ENCODE measurements at places on chromosomes 6 and 20.

GRCh38 chr20:5357946-5358345 lies 41.2 kb upstream of the PROKR2 start:
- no peak for DNase-seq

DNA sequence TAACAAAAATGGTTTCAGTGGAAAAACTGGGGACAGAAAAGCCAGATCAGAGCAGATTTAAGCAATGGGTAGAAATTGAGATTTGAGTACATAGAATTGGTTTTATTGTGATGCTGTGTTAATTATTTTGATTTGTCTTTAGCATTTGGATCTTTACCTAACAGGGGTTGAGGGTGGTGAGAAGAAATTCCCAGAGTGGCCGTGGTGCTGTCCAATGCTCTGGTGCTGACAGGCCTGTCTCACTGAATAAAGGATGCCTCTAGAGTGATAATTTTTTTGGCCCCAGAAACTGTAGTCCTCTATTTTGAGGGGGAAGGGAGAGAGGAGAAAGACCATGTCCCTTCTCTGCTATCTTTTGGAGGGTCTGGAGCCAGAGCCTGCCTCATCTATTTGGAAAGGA lies 79.1 kb downstream of the LYRM2 start:
- DNase-seq: no peak

DNA sequence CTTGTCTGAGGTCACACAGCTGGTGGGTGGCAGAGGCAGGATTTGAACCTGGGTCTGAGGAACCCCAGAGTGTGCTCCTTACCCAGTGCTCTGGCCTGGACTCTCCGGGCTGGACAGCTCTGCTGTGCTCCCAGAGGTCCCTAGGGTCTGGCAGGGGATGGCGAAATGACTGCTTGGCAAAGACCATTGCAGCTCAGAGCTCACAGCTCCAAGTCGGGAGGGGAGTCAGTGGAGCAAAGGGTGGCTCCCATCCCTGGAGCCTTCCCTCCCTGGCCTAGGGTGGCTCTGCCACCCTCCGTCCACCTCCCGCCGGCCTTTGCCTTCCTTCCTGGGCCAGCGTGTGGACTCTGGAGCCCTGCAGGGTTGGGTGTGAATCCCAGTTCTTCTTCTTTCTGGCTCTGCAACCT lies 17.5 kb downstream of the CEBPB start:
- no peak for DNase-seq

GRCh38 chr6:137136065-137136464 lies 37.4 kb downstream of the IL22RA2 start:
- no peak for DNase-seq

DNA sequence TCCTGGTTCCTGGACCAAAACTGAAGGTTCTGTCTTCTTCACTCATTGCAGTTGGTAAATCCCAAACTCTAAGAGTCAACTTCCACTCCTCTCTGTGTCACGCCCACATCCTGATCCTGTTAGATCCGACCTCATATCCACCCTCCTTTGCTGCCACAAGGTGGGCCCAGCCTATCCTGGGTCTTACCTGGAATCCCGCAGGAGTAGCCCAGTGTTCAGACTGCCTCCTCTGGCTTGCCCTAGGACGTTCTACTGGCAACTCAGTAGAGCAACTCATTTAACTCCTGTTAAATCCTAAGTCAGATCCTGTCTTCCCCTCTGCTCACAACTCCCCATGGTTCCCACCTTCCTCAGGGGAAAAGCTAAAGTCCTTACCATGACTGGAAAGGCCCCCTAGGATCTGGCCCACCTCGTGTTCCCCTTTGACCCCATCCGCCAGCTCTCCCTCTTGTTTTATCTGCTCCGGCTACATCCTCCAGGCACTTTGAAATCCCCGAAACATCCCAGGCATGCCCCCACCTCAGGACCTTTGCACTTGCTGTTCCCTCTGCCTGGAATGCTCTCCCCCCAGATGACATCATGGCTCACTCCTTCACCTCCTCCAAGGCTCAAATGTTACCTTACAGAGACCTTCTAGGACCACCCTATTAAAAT lies 43.9 kb downstream of the TFEB start:
- DNase-seq: no peak

GRCh38 chr6:113318575-113318917 lies 538.6 kb upstream of the MARCKS start:
- peak; percentile 15 for DNase-seq

DNA sequence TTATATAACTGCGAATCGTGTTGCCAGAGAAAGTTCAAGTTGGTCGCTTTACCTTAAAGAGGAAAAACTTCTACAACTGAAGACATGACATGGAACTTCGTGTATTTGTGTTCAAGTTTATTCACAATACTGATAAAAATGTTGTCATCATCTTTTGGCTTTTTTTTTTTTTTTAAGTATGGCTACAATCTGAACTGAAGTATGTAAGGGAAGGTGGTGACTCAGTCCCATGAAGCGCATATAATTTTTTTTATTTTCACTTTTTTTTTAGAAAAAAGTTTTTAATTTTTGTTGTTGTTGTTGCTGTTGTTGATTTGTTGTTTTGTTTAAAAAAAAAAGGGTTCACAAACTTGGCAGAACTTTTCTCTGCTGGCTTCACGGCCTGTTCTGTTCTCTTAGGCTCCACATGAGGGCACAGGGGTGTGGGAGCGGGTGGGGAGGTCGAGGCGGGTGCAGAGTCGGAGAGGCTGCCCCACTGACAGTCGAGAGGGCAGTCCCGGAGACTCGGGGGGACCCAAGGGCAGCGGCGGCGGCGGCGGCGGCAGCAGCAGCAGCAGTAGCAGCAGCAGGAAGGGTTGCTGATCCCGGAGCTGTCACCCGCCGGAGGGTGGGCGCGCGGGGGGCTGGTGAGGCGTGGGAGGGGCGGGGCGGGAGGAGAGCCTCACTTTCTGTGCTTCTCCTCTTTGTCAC lies 17.0 kb downstream of the TFAP2A start:
- DNase-seq: no peak

DNA sequence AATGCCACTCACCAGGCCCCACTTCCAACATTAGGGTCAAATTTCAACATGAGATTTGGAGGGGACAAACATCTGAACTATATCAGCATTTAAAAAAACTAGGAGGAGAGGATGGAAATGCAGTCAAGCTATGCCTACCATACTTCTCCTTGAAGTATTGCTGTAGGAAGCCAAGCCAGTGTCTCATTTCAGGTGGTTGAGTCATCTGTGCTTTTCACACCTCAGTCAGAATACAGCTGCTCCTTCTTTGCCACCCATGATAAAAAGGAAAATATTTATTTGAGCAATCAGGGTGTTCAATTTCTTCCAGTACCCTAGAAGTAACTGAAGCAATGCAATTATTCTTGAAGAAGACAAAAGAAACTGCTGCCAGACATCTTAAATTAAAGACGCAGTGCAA lies 47.0 kb upstream of the EEF1E1 start:
- DNase-seq: no peak

DNA sequence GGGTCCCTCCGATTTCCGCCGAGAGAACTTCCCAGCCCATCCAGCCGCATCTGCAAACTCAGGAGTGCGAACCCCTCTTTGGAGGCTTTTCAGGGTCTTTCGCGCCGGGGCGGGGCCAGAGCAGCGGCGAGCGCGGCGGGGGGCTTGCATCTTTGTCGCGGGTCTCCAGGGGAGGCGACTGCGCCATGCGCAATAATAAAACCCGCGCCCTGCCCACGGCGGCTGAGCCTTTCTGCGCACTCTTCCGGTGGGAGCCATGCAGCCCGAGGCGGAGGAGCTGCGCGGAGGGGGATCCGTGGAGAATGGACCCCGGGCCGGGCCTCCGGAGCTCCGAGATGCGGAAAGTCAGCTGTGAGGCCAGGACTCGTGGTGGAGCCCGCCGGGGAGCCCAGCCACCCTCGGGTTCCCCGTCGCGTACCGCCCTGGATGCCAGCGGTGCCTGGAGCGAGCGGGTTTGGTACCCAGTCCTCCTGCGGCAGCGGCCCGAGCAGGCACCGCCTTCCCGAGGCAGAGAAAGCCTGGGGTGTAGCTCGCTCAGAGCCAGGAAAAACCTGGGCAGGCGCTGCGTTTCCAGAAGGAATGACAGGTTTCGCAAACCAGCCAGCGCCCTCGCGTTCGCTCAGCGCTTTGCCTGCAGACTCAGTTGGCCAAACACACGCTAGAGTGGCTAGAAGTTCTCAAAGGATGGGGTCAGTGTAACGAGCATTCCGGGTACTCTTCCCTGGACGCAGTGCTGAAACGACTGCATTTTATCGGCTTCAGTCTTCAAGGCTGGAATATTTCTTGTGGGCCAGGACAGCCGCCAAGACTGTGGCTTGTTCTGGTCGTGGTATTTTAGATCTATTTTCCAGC lies 1.2 kb downstream of the AKAP12 start:
- peak; percentile 88 for DNase-seq

- DNase-seq: peak; percentile 34
Observed at GRCh38 chr6:9412951-9413559, 977.7 kb upstream of the SLC35B3 start.

DNA sequence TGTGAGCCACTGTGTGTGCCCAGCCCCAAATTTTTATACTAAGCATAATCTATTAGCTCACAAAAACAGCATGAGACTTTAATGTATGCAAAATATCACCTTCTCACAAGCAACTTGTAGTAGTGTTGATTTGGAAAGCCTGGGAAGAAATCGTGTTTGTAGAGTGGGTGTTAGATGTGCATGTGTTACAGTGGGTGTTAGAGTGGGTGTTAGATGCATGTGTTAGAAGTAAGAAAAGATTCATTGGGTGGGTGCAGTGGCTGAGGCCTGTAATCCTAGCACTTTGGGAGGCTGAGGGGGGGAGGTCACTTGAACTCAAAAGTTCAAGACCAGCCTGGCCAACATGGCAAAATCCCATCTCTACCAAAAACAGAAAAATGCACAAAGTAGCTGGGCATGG lies 6.3 kb upstream of the SCAF8 start:
- DNase-seq: no peak

DNA sequence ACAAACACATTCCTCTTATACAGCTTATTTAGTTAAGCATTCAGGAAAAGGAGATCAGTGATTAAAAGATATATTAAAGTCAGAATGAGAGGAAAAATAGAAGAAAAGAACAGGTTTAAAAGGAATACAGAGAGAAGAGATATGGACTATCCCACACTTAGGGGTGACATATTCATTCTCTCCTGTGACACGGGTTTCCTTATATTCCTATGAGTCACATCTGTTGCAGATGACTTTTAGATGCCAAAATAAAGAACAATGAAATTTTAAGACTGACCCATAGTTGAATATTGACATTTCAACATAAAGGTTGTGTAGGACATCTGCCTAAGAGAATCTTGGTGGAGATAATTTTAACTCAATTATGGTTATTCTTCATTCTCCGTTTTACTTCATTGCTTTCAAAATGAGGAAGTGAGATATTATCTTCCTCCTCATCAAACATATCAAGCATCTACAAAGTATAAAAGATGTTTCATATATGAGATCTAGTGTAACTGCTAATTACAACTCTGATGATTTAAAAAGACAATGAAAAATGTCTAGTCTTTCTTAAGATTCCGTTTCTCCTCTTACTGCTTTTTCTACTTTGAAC lies 1336.7 kb upstream of the CITED2 start:
- no peak for DNase-seq

GRCh38 chr6:30964075-30964474 lies 19.4 kb upstream of the MUC21 start:
- DNase-seq: peak; percentile 65

- DNase-seq: peak; percentile 13
Observed at GRCh38 chr6:160249671-160250070, 8.9 kb downstream of the SLC22A2 start.

GRCh38 chr6:159730332-159730676 lies 3.0 kb downstream of the WTAP start:
- no peak for DNase-seq

DNA sequence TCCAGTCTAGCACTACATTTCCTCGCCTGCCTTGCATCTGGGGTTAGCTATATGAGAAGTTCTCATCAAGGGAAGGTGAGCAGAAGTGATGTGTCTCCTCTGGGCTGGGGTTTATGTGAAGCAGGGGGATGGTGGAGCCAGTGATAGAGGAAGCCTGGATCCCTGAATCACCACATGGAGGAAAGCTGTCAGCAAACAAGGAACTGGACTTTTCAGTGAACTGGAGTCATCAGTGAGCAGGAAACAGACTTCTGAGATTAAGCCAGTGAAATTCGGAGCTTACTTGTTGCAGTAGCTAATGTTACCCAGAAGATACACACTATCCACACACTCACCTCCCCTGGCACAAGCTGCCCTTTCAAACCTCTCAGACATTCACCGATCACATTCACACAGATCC lies 13.4 kb upstream of the TOX2 start:
- no peak for DNase-seq

DNA sequence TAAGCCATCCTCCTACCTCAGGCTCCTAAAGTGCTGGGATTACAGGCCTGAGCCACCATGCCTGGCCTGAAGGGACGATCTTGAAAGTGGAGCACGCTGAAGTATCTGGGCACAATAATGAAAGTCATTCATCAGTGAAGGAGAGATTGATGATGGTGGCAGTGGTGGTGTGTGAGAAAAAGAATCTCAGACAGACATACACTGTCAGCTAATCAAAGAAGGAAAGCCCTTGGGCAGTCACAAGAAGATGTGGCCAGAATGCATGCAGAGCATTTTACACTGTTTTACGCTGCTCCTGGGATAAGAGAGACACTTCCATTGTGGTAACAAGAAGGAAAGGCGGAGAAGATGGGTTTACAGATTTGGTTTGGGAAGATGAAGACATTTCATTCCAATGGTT lies 20.4 kb upstream of the BMP6 start:
- DNase-seq: no peak

DNA sequence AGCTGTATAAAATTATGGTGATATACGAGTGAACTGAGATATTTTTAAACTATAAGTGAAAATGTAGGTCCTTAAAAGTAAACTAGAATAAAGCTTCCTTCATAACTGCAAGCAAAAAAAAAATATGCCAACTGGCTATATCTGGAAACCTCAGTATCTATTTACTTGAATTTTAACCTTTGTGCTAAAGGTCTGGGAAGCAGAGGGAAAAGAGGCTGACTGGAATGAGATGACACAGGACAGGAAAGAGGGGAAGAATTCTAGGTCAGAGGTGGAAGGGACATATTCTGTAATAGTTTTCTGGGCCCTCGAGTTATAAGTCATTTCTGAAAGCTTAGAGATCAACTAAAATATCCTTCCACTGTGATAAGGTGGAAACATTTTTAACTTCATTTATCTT lies 46.8 kb downstream of the AIG1 start:
- DNase-seq: no peak

DNA sequence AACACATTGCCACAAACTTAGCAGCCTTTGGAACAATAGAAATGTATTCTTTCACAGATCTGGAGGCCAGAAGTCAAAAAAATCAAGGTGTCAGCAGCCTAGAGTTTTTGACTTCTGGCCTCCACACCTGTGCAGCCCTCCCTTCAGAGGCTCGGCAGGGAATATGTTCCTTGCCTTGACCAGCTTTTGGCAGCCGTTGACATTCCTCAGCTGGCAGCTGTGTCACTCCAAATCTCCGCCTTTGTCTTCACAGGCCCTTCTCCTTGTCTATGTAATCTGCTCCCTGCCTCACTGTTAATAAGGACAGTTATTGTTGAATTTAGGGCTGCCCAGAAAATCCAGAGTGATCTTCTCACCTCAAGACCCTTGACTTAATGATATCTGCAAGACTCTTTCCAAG lies 17.2 kb upstream of the AHI1 start:
- DNase-seq: no peak

GRCh38 chr6:29547573-29547972 lies 12.0 kb downstream of the UBD start:
- no peak for DNase-seq

Data from fibroblast of lung (primary cell).